CD4-positive, alpha-beta T cell treated with Interleukin-4 for 4 hours (primary cell): ENCODE measurements at places on chromosomes 1 and 21.
A peak's percentile ranks its signal among the peaks of the same experiment; 100 is the strongest.

GRCh38 chr1:178574345-178574744 lies 61.4 kb downstream of the TEX35 start:
- DNase-seq = no peak

DNA sequence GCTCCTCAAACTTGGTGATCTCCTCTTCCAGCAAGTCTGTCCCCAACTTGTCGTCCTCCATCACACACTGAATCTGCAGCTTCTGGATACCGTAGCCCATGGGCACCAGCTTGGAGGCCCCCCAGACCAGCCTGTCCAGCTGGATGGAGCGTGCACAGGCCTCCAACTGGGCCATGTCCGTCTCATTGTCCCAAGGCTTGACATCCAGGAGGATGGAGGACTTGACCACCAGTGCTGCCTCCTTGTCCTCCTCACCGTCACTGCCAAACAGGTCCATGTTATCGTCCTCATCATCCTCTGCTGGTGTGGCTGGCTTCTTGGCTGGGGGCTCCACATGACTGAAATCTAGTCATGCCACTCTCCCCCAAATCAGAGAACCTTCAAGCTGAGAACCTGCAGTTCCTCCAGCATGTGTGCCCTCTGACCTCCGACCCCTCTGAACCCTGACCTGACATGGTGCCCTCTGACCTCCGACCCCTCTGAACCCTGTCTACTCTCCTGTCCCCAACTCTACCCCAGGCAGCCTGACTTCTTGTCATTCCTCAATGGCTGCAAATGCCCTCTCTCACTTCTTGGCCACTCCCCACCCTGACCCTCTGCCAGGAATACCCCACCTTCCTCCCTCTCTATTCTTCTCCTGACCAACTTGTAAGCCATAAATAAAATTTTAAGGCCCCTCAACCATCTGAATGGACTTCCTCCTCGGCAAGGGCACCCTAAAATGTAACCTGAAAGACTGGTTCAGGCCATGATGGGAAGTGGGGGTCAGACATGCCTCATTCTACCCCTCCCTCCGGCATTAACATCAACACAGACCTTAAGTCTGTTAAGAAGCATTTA lies 275.7 kb upstream of the C1orf174 start:
- DNase-seq = no peak

DNA sequence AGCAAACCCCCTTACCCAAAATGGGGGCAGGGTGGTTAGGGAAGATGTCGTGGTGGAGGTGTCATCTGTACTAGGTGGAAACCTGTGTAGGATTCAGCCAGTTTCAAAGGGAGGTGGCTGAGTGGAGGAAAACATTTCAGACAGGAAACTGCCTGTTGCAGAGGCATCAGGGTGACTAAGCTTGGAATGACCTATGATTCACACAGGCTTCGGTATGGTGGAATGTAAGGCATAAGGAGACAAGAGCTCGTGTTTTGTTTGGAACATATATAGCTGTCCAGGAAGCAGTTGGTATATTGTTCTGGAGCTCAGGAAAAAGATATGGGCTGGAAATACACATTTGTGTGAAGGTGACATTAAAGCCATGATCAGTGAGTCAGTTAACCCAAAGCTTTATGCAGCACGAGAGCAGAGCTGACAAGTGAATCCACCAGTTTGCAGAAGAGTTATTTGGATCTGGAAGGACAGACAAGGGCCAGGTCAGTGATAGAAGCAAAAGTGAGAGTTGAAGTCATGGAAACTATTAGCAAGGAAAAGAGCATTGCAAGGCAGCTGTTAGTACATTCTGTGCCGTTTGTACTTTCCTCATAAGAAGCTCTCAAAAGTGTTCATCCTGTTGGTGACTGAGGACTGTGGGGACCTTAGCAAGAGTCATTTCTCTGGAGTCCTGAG lies 12.2 kb downstream of the UTP25 start:
- DNase-seq = no peak

- no peak for DNase-seq
Observed at GRCh38 chr1:114320586-114320985, 166.9 kb upstream of the SYT6 start.

- no peak for DNase-seq
Observed at GRCh38 chr1:184482136-184482535, 95.3 kb downstream of the C1orf21 start.

DNA sequence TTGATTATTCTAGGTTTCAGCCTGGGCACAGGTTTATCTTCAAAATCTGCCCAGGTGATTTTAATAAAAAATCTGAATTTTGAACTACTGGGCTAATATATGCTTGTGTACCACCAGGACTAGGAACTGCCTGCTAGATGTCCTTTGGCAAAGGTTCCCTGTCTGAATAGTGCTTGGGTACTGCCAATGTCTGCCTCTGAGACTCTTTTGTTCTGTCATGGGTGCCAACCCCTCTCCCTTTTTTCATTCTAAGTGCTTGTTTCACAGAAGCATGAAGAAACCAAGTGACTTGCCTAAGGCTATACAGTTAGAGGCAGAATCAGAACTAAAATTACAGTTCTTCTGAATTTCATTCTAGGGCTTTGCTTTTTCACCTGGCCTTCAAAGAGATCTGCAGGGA lies 106.3 kb upstream of the CACHD1 start:
- no peak for DNase-seq

DNA sequence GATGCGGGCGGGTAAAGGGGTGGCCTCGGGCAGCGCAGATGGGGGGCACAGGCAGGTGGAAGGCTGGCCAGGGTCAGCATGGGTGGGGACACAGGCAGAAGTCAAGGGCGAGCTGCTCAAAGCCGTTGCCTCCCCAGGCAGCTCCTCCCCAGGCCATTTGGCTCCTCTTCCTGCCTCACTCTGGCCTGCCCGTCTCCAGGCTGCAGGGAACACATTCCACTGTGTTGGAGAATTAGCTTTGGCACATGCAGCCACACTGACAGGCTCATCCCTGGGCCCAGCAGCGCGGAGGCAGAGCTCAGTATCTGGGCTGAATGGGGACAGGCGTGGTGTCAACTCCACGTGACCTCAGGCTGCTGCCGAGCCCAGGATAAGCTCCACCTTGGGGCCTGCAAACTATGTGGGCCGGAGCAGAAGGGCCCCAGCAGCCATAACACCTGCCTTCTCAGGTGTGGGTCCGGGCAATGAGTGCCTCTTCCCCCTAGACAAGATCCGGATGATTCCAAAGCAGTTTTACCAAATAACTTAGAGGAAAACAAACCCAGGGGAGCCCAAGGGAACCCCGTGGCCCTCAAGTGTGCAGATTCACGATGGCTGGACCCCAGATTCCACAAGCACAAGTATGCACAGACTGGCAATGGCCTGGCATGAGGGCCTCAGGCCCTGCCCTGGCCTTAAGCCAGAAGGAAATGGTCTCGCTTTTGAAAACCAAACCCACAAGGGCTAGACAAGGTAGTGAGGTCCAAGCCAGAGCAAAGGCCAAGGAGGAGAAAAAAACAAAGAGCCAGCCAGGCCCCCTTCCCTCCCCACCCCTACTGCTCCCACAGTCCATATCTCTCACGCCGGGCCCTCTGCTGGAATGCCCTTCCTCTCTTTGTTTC lies 40.2 kb downstream of the HSPG2 start:
- DNase-seq = no peak

- DNase-seq = peak; percentile 77
Observed at GRCh38 chr1:32201011-32201855, 838 bp downstream of the CCDC28B start.
